ENCODE measurements at places on chromosomes 6 and 20.

DNA sequence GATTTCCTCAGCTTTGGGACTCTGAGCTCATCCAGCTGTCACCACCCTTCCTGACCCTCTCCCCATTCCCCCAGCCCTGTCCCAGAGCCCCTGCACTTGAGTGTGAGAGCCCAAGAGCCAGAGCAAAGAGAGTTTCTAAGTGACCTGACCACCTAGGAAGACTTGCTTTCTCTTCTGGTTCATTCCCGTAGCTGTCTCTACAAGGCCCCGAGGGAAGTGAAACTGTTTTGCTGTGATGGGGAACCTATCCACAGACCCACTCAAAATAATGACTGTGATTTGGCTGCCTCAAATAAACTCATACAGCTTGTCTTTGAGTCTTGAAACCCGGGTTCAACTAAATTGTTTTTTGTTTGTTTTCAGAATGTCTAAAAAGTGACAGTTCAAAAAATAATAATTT lies 74.6 kb upstream of the XRN2 start:
- no peak for DNase-seq

GRCh38 chr6:44333273-44333919 lies 9.1 kb upstream of the SPATS1 start:
- DNase-seq, result no peak

DNA sequence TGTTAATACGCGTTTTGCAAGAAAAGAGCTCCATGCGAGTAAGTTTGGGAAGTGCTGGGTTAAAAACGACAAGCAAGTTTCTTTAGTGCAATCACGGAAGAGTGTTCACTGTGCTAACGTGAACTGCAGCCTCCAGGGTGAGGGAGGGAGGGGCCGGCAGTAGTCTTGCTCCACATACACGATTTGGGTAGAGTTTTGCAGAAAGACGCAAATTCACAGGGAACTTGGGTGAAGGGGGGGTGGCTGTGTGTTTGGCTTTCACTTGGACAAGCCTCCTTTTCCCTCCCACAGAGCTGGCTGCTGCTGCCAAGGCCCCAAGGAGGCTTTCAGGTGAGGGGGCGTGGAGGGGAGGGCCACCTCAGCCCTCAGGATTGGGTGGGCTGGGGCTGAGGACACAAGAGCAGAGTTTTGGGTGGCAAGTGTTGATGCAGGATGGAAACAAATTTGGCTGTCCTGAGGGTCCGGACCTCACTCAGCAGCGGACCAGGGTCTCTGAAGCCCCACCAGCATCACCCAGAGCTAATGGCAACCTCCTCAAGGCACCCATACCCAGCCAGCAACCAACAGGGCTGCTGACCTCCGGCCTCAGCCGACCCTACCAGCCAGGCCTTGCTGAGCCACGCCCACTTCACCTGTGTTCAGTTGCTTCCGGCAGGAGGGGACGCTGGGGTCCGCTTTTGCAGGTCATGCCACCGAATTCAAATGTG lies 204.5 kb downstream of the ERMARD start:
- DNase-seq, result no peak

GRCh38 chr20:10219993-10220750 lies 1.5 kb downstream of the SNAP25 start:
- DNase-seq, result no peak

DNA sequence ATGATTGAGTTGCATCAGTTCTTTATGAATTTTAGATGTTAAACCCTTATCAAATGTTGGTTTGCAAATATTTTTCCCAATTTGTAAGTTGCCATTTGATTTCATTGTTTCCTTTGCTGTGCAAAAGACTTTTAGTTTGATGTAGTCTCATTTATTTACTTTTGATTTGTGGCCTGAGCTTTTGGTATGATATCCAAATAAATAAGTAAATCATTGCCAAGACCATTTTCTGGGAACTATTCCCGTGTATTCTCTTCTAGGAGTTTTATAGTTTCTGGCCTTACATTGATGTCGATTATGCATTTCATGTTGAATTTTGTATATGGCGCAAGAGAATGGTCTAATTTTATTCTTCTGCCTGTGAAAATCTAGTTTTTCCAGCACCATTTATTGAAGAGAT lies 13.4 kb downstream of the AIG1 start:
- DNase-seq, result no peak

GRCh38 chr20:50144362-50144761 lies 9.2 kb downstream of the PEDS1 start:
- no peak for DNase-seq

DNA sequence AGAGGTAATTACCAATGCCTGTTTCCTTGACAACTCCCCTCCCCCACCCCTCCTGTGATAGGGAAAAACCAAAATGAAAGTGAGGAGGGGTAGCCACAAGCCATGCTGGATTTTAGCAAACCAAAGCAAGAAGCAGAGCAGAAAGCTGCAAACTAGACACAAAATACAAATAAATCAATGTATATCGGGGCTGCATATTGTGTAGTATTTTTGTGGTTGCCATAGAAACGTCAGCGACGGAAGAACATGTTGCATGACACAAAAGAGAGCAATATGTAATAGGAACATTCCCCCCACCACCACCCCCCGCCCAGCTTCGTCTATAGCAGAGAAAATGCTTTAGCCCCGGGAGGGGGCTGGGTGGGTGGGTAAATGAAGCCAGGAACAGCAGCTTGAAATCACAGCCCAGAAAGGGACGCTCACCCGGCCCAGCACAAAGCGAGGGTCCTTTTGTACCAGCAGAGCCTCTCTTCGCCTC lies 548 bp downstream of the AGPAT4 start:
- peak; percentile 49 for DNase-seq

DNA sequence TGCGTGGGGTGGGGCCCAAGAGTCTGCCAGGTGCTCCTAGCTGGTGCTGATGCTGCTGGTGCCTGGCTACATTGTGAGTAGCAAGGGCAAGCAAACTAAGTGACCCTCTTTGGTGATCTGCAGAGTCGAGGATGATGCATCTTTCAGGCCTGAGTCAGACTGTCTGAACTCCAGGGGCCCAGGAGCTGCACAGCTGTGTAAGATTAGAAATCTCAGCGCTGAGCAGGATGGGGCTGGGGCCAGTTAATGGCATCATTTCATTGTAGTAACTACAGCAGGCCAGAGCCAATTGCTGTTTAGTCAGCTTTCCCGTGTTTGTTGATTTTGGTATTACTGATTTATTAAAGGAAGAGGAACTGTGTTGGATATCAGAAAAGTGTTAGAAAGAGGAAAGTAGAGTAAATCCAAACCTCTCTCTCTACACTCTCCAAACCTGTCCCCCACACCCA lies 365.2 kb downstream of the PAX1 start:
- no peak for DNase-seq

DNA sequence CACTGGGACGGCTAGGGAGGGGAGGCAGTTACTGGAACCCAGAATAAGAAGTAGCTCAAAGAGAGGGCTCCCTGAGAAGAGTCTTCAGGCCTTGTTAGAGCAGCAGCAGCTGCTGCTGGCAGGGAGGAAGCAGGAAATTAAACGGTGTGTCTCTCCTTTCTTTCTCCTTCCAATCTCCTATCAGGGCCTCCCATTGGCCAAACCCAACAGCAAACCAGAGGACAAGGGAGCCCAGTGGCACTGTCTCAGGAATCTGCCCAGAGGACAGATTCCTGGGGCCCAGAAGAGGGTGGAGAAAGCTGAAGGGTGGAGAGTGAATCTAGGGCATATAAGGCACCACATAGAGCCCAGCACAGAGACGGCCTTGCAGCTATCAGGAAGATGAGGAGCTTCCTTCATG lies 10.2 kb downstream of the BTN3A1 start:
- no peak for DNase-seq

GRCh38 chr20:49575551-49576060 lies 7.7 kb upstream of the PTGIS start:
- no peak for DNase-seq

DNA sequence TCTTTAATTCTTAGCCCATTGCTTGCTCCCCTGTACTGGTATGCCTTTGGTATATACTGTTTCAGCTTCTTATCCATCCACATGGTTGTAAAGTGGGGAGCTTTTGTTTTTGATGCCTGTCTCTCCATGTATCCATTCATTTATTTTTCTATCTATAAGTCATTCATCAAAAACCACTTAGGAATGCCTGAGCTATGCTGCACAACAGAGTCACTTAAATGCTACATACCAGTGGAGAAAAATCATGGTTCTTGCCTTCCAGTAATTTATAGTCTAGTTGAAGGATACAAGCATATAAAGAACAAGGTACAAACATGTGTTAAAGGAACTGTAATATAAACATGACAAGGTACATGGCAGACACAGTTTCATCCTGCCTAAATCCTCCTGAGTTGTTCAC lies 347.3 kb downstream of the NRN1 start:
- DNase-seq, result no peak

DNA sequence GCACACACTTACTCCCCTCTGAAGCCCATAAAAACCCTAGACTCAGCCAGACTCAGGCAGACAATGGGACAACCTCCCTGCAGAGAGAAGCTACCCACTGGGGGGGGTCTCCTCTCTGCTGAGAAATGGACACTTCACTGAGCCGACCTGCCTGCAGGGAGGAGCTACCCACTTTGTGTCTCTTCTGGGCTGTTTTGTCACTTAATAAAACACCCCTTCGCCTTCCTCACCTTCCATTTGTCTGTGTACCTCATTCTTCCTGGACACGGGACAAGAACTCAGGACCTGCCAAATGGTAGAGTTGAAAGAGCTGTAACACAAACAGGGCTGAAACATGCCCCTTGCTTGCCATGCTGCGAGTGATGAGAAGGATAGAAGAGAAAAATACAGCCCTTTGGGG lies 151.7 kb upstream of the HDDC2 start:
- DNase-seq, result no peak

- DNase-seq, result no peak
These were observed 25.4 kb downstream of the CDYL start for GRCh38 chr6:4801491-4802110.

- DNase-seq, result no peak
These were observed 23.7 kb upstream of the RBPJL start for GRCh38 chr20:45282700-45283550.

- no peak for DNase-seq
These were observed at the start of gene PNPLA1 for GRCh38 chr6:36269834-36270705. Gene PNPLA1, plus strand, starts transcription at chr6:36270060. Its CDS starts 400 bp downstream, at chr6:36270460.

GRCh38 chr20:36121981-36122930 lies 32.3 kb upstream of the EPB41L1 start:
- no peak for DNase-seq

DNA sequence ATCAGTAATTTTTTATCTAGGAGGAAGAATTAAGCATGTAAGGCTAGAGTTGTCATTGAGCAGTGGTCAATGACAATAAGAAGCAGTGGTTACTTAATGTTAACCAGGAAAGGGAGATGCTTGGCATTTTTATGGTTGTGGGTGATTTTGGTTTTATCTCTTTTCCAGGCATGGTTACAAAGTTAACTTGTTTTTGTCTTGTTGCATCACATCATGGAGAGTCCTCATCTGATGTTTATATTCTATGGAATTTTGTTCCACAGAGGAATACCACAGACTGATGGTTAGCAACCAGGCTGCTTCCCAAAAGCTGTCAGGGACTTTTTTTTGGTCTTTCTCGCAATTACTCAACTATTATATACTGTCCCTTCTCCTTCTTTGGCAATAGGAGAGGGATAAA lies 32.7 kb downstream of the OPRM1 start:
- no peak for DNase-seq

- no peak for DNase-seq
These were observed 26.2 kb downstream of the TNXB start for GRCh38 chr6:32082935-32083334.

DNA sequence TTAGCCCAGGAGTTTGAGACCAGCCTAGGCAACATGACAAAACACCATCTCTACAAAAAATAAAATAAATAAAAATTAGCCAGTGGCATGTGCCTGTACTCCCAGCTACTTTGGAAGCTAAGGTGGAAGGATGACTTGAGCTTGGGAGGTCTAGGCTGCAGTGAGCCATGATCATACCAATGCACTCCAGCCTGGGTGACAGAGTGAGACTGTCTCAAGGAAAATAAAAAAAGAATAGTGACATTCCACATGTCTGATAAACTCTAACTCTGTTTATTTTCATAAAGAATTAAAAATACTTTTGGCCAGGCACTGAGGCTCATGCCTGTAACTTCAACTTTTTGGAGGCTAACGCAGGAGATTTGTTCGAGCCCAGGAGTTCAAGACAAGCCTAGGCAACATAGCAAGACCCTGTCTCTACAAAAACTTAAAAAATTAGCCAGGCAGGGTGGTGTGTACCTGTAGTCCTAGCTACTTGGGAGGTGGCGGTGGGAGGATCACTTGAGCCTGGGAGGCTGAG lies 115.1 kb downstream of the GJA1 start:
- DNase-seq, result no peak

GRCh38 chr6:53349209-53349693 lies 501 bp upstream of the ELOVL5 start:
- DNase-seq, result no peak

DNA sequence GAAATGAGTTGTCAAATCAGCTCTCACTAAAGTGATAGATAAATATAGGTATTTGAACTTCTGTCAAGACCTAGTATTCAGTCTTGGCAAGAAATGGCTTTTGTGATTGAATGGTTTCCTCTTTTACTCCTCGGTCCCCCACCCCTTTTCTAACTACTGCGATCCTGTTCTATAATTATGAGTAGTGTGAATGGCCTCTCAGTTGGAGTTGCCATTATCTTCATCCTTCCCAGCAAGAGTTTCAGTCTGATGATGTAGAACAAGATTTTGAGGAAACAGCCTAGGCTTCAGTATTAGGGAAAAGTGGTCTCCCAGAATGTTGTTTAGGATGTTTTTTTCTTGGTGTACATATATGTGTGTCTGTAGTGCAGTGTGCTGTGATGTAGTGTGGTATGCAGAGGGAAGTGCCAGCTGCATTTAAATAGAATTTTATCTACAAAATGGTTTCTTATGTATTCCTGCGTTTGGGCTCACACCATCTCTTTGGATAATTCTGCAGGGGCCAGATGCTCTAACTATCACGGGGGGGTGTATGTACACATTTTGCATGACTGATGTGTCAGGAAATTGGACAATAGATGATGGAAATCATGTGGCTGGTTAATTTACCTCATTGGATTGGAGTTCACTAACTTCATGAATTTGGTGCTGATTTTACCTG lies 180.1 kb upstream of the MMS22L start:
- DNase-seq, result no peak

DNA sequence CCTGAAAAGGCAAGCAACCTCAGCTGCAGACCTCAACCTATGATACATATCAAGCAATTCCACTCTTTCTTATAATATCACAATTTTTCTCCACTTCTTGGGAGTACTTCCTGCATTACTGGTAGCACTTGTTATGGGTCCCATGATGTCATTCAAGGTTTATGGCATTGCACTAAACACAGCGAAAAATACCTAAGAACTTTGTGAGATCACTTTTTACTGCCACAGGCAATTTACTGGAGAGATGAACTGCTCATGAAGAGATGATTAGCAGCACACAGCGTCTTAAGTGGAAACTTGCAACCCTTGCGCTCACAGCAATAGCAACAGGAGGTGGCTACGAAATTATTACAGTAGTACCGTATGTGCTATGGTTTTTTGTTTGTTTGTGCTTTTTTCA lies 19.3 kb upstream of the RIMS4 start:
- DNase-seq, result no peak
